ENCODE measurements at places on chromosomes 5 and 9.
A peak's percentile ranks its signal among the peaks of the same experiment; 100 is the strongest.

- no peak overlapping the region for H3K4me3 ChIP-seq
- H3K27ac ChIP-seq = no peak overlapping the region
- no peak for DNase-seq
- no peaks in the 10 kb centered on the region for H3K4me1 ChIP-seq
- H3K36me3 ChIP-seq = peaks cover 3% of the 10 kb centered on the region
- H3K27me3 ChIP-seq = no peaks in the 10 kb centered on the region
Measured at GRCh38 chr9:33014665-33015014, 10.4 kb upstream of the DNAJA1 start.

- peaks cover 66% of the 10 kb centered on the region for H3K4me1 ChIP-seq
- no peak for DNase-seq
- H3K4me3 ChIP-seq = peak overlapping the region; percentile 35
- no peaks in the 10 kb centered on the region for H3K36me3 ChIP-seq
- peaks cover 100% of the 10 kb centered on the region for H3K27me3 ChIP-seq
Measured at GRCh38 chr9:130662099-130662969, 2.1 kb upstream of the PRDM12 start.

- no peak overlapping the region for H3K4me3 ChIP-seq
- no peak for DNase-seq
- H3K27me3 ChIP-seq = no peaks in the 10 kb centered on the region
- H3K27ac ChIP-seq = no peak overlapping the region
Measured at GRCh38 chr5:124584991-124585715, 161.3 kb downstream of the ZNF608 start.

DNA sequence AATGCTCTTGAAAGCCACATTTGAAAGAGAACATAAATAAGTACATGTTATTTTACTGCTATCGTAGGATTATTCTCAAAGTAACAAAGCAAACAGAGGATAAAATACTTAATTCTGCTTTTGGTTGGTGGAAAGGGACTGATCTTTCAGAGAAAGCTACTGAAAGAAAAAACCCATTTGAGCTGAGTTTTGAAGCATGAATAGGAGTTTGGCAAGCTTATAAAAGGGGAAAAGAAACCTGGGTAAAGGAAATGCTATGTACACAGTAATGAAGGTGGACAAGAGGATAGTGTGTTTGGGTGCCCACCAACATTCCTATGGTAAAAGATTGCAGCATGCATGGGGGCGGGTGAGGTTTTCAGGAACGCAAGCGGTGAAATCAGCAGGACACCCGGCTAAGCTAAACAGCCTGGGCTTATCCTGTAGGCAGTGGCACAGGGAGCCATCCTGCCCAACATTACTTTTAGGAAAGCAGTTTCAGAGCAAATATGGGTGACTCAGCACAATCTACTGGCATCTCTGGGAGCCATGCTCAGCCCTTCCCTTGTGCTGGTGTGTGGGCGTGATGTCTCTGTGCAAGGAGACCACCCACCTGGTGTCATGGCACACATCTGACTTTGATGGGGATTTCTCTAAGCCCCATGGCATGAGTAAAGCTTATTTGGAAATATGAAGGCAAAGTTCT is 673.9 kb upstream of the KLF4 start:
- H3K27ac ChIP-seq = no peak overlapping the region
- no peak overlapping the region for H3K4me3 ChIP-seq
- DNase-seq = no peak
- no peaks in the 10 kb centered on the region for H3K27me3 ChIP-seq

DNA sequence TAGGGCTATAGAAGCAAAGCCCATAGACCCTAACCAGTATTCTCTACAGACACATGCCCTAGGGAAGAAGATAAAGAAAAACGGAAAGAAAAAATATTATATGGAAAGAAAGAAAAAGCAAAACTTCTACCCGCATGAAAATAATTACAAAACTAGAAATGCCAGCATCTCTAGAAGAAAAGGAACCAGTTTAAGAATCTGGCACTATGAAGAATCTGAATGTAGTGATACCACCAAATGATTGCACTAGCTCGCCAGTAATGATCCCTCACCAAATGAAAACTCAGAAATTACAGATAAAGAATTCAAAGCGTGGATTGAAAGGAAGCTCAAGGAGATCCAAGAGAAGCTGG is 341.9 kb upstream of the GRIA1 start:
- no peak for DNase-seq
- H3K27ac ChIP-seq = no peak overlapping the region
- no peaks in the 10 kb centered on the region for H3K4me1 ChIP-seq
- H3K36me3 ChIP-seq = no peaks in the 10 kb centered on the region

DNA sequence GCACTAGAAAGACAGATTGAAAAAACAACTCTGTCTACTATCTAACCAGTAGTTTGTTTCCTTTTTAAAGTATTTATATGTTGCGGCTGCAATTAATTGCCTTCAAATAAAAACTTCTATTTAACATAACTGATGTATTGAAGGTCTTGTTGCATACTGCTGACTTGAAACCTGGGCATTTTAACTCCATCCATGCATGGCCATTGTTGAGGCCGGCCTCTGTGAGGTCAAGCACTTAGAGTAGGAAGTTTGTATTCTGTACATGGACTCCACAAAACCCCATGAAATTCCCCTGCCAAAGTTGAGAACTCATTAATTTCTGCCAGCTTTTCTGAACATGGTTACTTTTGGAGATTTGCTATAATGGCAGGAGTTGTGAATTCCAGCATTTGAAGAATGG is 150.6 kb downstream of the GAS1 start:
- peaks cover 20% of the 10 kb centered on the region for H3K4me1 ChIP-seq
- DNase-seq = peak; percentile 72
- no peak overlapping the region for H3K27ac ChIP-seq
- H3K27me3 ChIP-seq = no peaks in the 10 kb centered on the region
- H3K36me3 ChIP-seq = no peaks in the 10 kb centered on the region

DNA sequence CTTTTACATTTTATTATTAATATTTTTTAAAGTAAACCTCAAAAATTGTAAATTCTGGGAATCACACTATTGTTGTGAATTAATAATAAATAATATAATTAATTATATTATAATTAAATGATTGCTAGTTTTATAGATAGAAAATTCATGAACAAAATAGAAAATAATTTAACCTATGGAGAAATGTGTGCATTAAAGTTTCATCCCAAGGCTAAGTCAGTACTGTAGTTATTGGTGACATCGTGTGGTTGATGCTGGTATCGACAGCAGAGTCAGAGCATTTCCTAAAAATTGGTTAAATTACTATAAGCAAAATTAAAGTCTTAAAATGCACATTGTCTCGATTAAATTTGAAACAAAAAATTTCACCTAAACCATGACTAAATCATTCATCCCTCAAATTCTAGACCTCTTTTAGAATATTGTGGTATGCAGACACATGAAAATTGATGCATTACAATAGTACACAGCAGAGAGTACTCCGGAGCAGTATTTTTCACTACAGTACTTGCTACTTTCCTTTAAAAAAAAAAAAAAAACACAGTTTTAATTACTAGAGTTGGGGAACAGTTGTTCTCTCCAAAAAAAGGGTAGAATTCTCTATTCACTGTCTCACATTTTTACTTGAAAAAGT is 73.9 kb downstream of the RORB start:
- H3K4me3 ChIP-seq = no peak overlapping the region
- no peaks in the 10 kb centered on the region for H3K27me3 ChIP-seq
- DNase-seq = no peak
- H3K27ac ChIP-seq = no peak overlapping the region

DNA sequence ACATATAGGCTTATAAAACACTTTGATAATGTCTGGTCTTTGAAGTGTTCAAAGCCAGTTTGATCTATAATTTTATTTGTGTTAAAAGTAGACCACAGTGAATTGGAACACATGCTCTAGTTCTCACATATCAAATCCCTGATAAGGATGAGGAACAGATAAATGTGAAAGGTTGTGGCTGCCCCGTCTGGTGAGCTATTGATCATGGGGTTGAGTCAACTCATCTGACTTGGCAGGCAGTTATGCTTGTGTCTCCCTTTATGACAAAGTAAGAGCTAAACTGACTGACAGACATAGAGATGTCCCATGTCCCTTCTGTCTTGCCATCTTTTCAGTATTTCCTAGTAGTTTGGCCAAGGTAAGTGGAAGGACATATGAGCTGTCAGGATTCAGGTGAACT is 2.9 kb upstream of the ERMP1 start:
- no peak overlapping the region for H3K4me3 ChIP-seq
- DNase-seq = no peak
- peaks cover 11% of the 10 kb centered on the region for H3K4me1 ChIP-seq
- H3K36me3 ChIP-seq = no peaks in the 10 kb centered on the region
- H3K27me3 ChIP-seq = no peaks in the 10 kb centered on the region

DNA sequence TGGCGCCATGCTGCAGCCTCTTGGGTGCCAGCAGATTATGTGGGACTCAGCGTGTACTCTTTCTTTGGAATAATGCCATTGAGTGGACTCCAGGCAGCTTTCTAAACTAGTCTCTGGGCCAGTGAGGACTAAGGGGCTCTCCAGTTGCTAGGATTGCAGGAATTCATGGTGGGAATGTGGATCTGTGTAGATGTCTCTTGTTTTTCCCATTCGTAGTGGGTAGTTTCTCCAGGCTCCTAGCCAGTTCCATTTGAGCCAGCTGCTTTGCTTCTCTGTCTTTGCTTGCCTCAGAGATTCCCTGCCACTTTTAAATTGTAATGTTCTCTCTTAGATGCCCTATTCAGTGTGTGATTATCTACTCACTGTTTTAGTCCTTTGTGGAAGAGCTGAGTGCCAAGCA is 42.6 kb downstream of the SLF1 start:
- H3K27ac ChIP-seq = no peak overlapping the region
- H3K27me3 ChIP-seq = no peaks in the 10 kb centered on the region
- no peak for DNase-seq
- H3K4me1 ChIP-seq = no peaks in the 10 kb centered on the region
- H3K4me3 ChIP-seq = no peak overlapping the region
